ENCODE measurements at places on chromosomes 2 and 18.

- DNase-seq, result no peak
Observed at GRCh38 chr2:19868701-19869580, 32.8 kb downstream of the TTC32 start.

GRCh38 chr2:172673056-172673683 lies 62.5 kb upstream of the RAPGEF4 start:
- DNase-seq, result no peak

DNA sequence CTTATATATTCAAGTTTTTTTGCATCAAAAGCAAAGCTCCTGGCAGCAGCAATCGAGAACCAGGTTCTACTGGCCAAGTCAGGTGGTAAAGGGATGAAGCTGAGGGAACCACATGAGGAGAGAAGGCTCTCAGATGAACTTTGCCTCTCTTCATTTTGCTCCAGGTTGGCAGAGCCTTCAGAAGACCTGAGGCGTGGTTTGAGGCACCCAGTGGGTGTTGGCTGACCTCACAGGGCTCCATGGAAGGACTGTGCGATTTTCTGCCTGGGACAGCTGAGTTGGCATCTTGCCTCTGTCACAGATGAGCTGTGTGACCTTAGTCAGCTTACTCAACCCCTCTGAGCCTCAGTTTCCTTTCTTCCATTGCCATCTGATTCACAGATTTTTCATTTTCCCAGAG lies 89.0 kb downstream of the INSIG2 start:
- no peak for DNase-seq

- no peak for DNase-seq
Observed at GRCh38 chr18:45785134-45785533, 40.3 kb upstream of the SIGLEC15 start.

GRCh38 chr2:239544918-239545465 lies 144.2 kb upstream of the HDAC4 start:
- no peak for DNase-seq

Data from NCI-H345 (cell line).